NCI-H524 (cell line): ENCODE measurements at places on chromosomes 16 and 17.

DNA sequence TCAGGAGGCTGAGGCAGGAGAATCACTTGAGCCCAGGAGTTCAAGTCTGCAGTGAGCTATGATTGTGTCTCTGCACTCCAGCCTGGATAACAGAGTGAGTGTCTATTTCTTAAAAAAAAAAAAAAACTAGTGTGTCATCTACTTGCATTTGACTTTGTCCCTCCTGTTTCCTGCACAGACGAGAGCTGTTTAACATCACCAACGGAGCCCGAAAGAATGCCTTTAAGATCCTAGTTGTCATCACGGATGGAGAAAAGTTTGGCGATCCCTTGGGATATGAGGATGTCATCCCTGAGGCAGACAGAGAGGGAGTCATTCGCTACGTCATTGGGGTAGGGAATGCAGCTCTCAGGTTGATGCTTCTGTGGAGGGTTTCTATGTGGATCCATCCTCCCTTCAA, 13.4 kb downstream of the ITGAM start:
- DNase-seq: no peak

DNA sequence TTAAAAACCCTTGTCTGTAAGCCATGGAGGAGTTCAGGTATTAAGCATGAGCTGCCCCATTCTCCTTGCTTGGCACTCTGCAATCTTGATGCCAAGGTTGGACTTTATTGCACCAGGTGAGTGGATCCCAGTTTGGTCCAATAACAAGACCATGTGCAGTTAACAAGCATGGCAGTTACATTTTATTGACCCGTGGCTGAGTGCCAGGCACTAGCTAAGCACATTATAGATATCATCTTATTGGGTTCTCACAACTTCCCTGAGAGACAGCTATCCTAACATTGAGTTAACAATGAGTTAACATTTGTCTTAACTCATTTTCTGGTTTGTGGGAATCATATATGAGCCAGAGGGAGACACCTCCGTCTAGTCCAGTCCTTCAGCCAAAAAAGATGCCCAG, 21.8 kb downstream of the LYRM9 start:
- DNase-seq: no peak

GRCh38 chr17:78669975-78670518, 92.9 kb upstream of the DNAH17 start:
- no peak for DNase-seq

GRCh38 chr16:51773071-51773890, 622.2 kb upstream of the SALL1 start:
- no peak for DNase-seq

GRCh38 chr16:80778703-80779102, 25.7 kb downstream of the CDYL2 start:
- DNase-seq: no peak

GRCh38 chr16:66923247-66923731, 2.0 kb downstream of the RRAD start:
- DNase-seq: peak; percentile 90

GRCh38 chr17:49861150-49861884, 13.4 kb upstream of the TAC4 start:
- peak; percentile 16 for DNase-seq

DNA sequence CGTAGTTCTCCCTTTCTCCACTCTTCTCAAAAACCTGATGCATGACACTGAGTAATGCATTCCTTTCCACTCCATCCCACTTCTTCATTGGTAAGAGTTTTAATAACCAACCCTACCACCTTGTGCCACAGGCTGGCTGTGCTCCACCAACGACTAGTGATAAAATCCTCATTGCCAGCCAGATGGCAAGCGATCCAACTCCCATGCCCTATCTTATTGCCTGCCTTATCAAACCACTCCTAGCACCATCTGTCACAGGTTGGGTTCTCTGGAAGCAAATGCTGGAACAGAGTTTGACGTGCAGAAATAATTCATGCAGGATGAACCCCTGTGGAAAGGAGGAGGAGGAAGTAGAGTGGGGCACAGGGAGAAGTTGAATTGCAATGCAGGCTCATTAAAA, 99.5 kb downstream of the CHD9NB start:
- peak; percentile 85 for DNase-seq

DNA sequence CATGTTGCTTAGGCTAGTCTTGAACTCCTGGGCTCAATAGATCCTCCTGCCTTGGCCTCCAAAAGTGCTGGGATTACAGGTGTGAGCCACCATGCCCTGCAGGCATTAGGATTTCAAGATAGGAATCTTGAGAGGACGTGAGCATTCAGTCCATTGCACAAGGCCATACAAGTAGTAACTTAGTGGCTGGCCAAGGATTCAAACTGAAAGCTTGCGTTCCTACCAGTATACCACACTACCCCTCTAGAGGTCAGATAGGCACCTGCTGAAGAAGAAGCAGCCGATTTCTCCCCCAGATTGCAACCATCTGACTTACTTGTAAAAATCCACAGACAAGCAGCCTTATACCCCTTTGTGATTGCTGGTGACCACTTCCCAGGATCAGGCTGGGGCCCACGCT, 80.9 kb downstream of the CACNG3 start:
- DNase-seq: no peak

DNA sequence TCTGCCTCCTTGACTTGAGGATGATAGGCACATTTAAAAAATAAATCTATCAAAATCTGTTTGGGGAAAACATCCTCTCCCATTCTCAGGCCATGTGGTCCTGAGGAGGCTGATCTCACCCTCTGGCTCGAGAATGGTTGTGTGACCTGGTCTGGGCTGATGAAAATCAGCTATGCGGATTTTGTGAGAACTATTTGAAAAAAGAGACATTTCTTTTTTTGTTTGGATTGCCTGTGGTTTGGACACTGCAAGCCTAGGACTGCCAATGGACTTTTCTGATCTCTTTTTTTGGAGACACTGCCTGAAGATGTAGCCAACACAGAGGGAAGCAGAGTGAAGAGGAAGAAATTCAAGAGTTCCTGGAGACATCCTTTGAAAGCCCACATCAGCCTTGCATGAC, 145.9 kb downstream of the HS3ST3B1 start:
- no peak for DNase-seq

DNA sequence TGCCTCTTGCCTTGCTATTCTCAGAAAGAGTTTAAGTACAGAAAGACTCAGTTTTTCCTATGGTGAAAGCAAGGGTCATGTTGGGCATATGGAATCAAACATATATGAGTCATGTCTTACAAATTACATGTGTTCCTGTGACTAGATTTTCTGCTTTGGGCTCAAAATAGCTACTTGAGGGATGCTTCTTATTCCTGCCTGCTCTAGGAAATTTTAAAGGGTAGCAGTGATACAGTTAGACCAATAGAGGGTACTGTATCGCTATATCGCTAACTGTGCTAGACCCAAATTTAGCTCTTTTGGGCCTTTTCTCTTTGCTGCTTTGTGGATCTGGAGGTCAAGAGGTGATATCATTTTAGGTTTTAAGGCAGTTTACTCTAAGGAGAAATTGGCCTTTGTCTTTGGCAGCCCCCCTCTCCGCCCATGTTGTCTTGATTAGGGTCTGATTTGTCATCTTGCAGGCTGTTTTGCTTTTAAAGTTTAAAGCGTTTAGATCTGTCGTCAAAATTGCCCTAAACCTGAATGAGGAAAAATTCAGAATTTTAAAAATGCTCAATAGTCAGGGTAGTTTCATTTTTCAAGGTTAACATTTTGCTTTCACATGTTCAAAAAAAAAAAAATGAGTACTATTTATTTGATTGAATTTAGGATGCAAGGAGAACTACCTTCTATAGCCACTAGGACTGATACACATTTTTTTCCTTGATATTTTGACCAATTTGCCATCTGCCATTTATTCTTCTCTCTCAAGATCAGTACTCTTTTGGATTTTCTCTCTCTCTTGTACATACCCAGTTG, 8.8 kb downstream of the NFATC3 start:
- DNase-seq: peak; percentile 27

DNA sequence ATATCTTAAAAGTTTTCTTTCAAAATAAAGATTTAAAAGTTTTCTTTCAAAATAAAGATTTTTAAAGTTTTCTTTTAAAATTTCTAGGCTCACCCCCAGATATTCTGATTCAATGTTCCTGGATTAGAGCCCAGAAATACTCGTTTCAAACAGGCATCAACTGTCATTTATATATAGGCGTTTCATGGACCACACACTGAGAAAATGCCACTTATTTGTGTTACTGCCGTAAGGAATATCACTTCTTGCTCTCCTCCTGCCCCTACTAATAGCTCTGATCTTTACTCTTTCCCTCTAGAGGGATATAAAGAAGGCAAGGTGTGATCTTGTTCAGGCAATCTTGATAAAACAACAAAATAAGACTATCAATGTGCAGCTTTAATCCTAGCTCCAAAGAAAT, 1324.1 kb downstream of the CDH8 start:
- DNase-seq: no peak
